NCI-H1092 (cell line): ENCODE measurements at places on chromosomes 1 and 21.

DNA sequence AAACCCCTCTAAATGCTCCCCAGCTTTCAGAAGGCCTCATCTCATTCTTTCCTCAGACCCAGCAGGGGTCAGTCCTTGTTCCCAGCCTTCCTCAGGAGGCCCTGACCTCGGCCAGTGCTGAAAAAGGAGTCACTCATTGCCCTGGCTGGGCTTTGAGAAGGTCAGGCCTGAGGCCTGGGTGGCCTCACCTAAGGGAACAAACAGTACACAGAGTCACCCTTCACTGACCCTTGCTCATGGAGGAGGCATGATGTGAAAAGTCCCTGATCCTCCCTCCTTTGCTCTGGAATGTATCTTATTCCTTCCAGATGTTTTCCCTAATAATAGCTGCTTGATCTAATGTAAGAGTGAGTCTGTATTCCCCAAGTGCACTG is 117.7 kb upstream of the SLC44A3 start:
- DNase-seq = no peak

- no peak for DNase-seq
Measured at GRCh38 chr1:39405358-39405757, 86.1 kb upstream of the BMP8A start.

GRCh38 chr1:54965624-54966340 is 14.6 kb upstream of the TMEM61 start:
- DNase-seq = no peak

DNA sequence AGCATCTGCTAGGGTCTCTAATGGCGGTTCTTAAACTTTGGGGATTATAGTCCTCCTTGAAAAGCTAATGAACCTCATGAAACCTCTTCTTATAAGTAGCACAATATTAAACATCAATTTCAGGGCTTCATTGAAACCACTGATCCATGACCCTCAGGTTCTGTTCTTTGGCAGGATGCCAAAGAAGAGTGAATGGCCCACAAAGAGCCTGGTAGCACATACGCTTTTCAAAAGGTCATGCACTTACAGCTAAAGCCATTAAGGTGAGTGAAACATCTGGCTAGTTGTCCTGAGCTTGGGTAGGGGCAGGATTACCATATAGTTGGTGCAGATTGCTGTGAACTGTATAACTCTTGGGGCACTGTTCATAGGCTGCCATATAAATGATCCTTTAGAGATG is 42.3 kb downstream of the MDM4 start:
- peak; percentile 76 for DNase-seq

- DNase-seq = no peak
Measured at GRCh38 chr1:246811985-246812384, 87.8 kb downstream of the SCCPDH start.

- no peak for DNase-seq
Measured at GRCh38 chr1:101239095-101240040, 2.5 kb downstream of the S1PR1 start.

GRCh38 chr1:37998913-37999429 is 6.3 kb downstream of the FHL3 start:
- no peak for DNase-seq

DNA sequence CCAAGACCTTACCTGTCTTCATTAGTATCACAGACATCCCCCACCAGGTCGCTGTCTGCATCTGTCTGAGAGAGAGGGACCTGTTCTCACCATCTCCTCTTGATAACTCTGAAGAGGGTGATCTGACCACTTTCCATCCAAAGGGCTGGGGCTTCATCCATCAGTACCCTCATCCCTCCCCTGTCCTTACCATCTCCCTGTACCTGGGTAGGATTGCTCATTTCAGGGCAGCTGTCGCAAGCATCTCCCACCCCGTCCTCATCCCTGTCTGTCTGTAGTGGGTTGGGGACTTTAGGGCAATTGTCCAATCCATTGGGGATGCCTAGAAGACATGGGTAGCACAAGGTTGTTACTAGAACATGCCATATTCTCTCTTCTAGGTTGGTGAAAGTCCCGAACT is 7.9 kb downstream of the THBS3 start:
- no peak for DNase-seq
